Cardiac fibroblast (primary cell): ENCODE measurements at places on chromosomes 16 and 17.
A peak's percentile ranks its signal among the peaks of the same experiment; 100 is the strongest.

DNA sequence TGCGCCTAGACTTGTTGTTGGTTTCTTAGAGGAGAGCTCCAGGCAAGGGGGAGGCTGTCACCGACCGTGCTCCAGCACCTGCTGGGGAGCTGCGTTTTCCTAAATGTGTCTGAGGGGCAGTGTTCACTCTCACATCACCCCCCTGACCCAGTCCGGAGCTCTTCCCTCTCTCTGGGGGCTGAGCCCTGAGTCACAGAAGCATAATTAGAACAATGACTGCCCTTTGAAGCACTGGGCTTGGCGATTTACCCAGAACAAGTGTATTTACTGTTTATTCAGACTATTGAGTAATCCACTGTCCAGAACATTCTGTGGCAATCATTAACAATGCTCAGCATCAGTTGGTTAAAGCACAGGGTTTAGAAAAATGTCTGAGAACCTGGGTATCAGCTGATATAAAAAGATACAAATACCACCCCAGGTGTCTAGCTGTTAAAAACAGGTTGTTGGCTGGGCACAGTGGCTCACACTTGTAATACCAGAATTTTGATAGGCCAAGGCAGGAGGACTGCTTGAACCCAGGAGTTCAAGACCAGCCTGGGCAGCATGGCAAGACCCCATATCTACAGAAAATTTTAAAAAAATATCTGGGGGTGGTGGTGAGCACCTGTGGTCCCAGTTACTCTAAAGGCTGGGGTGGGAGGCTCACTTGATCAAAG is 8.1 kb downstream of the CES4A start:
- peak; percentile 79 for DNase-seq

DNA sequence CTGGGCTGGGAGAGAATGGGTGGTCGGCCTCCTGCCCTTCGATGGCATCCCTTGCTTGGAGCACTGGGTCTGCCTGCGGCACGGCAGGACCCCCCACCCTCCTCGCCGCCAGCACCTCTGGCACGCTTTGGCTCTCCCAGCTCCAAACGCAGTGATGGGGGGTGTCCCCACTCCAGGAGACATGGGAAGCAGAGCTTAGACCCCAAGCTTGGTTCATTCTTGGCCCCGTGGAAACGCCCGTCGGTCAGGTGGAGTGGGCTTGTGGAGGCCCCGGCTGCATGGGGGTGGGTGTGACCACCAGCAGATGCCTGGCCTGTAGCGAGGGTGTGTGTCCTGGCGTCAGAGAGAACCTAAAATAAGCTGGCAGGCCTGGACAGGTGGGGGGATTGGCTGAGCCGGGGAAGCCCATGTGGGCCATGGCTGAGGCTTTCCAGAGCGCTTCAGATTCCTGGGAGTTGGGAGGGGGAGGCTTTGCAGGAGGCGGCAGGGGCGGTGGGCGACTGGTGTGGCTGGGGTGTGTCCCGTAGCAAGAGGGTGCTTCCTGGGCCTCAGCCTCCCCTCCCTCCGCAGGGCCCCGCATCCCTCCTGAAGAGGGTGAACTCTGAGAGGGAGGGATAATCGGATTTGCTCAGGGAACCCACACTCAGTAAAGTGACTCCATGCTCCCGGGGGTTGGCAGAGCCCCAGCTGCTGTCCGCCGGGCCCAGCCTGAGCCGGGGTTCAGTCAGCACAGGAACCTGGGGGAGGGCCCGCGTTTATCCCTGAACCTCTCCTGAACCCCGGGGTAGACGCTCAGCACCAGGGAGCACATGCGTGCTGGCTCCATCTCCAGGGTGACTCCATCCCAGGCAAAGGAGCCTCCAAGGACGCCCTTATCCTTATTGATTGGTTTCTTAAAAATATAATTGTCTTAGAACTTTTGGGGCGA is 3.4 kb downstream of the CACNA1H start:
- no peak for DNase-seq

GRCh38 chr17:31523862-31524730 is 132.6 kb downstream of the RAB11FIP4 start:
- no peak for DNase-seq

DNA sequence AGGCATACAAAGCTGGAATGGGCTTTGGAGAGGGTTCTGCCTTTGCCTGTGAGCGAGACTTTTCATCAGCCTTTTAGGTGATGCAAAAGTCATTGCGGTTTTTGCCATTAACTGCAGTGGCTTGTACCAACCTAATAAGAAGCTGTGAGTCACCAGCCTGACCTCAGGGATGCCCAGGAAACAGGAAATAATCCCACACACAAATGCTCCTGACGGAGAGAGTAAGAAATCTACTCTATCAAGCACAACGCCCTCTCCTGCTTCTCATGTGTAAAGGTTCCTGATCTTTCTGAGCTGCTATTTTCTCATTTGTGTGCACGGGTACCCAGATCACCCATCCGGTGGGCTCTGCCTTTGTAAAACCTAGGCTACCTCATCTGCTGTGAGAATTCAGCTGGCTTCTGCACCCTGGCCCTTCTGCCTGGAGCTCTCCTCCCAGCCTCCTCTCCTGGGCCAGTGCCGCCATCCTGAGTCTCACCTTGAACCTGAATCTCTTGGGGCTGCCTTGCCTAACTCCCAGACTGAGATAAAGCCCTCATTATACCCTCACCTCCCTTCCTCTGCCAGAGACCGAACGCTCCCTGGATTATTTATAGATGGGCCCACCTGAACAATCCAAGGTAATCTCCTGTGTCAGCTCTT is 299.7 kb downstream of the C16orf95 start:
- peak; percentile 87 for DNase-seq

GRCh38 chr17:74532115-74532514 is 840 bp upstream of the CD300LB start:
- no peak for DNase-seq

DNA sequence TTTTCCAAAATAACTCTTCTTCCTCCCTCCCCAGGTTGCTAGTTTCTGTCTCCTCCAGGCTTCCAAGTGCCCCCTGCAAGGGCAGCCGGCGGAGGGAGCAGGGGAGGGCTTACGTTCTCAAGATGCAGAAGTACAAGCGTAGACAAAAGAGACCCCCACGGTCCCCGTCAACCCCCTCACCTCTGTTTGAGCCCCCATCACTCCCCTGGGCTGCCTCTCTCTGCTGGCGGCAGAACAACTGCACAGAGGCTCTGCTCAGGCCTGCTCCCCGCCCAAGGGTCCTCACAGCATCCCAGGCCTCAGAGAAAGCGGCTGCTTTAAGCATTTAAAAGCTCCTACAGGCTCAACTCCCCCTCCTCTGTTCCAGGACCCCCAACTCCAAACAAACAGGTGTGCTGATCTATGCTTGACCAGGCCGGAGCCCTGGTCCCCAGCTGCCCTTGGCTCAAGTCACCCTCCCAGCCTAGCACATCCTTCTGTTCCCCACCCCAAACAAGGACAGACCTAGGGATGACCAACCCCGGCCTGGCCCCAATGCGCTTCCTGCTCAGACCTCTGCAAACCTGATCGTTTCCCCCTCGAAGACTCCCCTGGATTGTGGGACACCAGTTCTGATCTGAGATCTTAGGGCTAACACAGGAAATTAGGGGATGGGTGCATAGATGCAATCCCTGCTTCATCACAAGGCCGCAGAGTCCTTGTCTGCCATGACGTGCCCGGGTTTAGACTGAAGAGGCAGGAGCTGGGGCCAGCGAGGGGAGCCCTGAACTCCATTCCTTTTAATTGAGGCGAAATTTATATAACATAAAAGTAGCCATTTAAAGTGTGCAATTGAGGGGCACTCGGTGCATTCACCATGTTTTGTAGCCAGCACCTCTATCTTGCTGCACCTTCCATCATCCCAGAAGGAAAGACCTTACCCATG is 17.2 kb upstream of the RBFOX3 start:
- no peak for DNase-seq

- DNase-seq = no peak
These were observed 4.3 kb upstream of the NTN1 start for GRCh38 chr17:9016941-9017552.

DNA sequence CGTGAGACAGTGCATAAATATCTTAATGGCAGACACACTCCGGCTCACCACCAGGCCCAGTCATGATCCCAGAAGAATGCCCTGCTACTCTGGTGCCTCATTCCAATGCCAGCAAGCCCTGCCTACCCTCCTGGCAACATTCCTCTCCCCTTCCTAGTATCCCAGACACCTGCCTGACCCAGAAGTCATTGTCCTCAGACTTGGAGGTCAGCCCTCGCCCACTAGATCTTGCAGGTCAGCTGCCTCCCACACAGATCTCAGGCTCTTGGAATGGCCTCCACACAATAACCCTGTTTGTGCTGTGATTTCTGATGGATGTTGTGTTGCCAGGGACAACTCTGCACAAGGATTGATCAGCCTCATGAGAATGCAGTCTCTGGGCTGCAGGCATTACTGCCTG is 1.8 kb upstream of the TEX2 start:
- DNase-seq = no peak
